ENCODE measurements at places on chromosomes 3 and 15. TPM values are rescaled to one million over a fixed set of nuclear protein-coding genes. Genes with fewer than 3 reads are reported as not detected.

DNA sequence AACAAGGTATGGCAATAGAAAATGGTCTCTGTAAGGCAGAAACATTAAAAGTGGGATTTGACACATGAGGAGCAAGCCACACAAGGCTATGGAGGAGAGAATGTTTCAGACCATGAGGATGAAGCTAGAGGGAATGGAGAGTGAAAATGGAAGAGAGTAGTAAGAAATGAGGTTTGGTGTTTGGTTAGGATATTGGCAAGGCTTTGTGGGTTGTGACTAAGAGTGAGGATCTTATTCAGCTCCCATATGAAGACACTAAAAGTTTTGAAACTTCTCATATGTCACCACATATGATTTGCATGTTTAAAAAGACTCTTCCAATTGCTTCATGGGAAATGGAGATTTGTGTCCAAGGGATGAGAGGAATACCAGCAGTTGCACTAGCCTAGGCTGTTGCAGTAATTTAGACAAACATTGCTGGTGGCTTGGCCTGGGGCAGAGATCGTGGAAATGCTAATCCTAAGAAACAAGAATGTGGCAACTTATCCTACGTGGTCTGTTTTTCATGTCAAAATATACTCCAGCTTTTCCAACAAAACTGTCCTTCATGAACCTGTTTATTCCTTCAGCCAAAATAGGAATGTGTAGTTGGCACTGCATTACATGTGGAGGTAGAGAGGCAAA lies 749.0 kb downstream of the PDCD6IP start:
- no peak overlapping the region for H3K4me3 ChIP-seq
- no peaks in the 10 kb centered on the region for H3K36me3 ChIP-seq
- no peak overlapping the region for H3K27ac ChIP-seq
- DNase-seq: no peak
- H3K27me3 ChIP-seq: peaks cover 8% of the 10 kb centered on the region
- no peaks in the 10 kb centered on the region for H3K4me1 ChIP-seq

- H3K36me3 ChIP-seq: no peaks in the 10 kb centered on the region
- no peaks in the 10 kb centered on the region for H3K4me1 ChIP-seq
- peaks cover 11% of the 10 kb centered on the region for H3K27me3 ChIP-seq
Observed at GRCh38 chr3:116678853-116679252, 30.7 kb upstream of the TUSC7 start.

- peak overlapping the region; percentile 1 for H3K27ac ChIP-seq
- no peaks in the 10 kb centered on the region for H3K36me3 ChIP-seq
- H3K4me1 ChIP-seq: peaks cover 38% of the 10 kb centered on the region
- peak overlapping the region; percentile 17 for H3K4me3 ChIP-seq
- peaks cover 28% of the 10 kb centered on the region for H3K27me3 ChIP-seq
- no peak for DNase-seq
Observed at GRCh38 chr3:116441652-116442051, 3.6 kb downstream of the LSAMP start.

DNA sequence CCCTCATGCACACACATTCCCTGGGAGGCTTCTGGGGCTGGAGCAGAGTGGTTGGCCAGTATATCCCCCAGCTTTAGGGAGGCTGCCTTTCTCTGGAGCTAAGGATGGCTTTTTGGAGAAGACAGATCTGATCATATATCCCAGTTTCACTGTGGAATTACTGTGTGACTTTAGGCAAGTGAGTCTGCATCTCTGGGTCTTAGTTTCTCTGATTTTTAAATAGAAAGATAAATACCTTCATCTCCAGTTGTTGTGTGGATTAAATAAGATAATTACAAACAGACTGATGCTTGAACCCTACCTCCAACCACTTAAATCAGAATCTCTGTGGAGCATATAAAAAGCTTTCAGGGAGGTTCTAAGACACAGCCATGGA lies 11.1 kb upstream of the WNT7A start:
- no peak for DNase-seq
- H3K4me3 ChIP-seq: no peak overlapping the region
- peaks cover 6% of the 10 kb centered on the region for H3K4me1 ChIP-seq
- peaks cover 58% of the 10 kb centered on the region for H3K27me3 ChIP-seq

GRCh38 chr3:62688050-62688449 lies 187.2 kb downstream of the CADPS start:
- no peak overlapping the region for H3K4me3 ChIP-seq
- H3K36me3 ChIP-seq: no peaks in the 10 kb centered on the region
- no peak overlapping the region for H3K27ac ChIP-seq
- H3K27me3 ChIP-seq: peaks cover 58% of the 10 kb centered on the region

- H3K27ac ChIP-seq: no peak overlapping the region
- no peak overlapping the region for H3K4me3 ChIP-seq
- no peak for DNase-seq
- no peaks in the 10 kb centered on the region for H3K27me3 ChIP-seq
- peaks cover 8% of the 10 kb centered on the region for H3K36me3 ChIP-seq
- H3K4me1 ChIP-seq: peaks cover 6% of the 10 kb centered on the region
Observed at GRCh38 chr3:150737874-150738679, 24.9 kb downstream of the SIAH2 start.

The ECE2 gene
- total RNA-seq: not detected

DNA sequence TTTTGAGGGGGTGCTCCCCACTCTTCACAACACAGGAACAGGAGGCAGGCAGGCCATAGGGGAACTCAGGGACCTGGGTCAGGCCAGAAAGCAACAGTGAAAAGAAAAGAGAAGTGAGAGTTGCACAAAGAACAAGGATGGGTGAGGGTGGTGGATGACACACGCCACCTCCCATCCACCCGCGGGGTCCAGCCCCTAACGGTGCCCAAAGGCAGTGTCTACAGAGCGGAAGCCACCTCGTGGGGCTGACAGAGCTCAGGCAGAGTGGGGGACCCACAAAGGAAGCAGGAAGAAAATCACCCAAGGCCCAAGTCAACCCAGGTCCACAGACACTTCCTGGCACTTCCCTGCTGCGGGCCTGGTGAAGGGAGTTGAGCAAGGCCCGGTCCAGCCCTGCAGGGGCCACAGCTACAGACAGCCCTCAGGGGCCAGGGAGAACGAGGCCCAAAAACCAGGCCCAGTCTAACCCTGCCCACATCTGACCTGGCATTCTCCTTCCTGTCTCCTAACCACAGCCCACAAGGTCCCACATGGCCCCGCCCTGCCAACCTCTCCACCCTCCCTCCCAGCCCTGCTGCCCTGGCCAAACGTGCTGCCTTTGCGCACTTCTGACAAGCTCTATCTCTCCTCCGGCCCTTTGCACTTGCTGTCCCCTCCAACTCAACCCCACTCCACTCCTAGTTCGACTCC lies 5.9 kb downstream of the NUP210 start:
- DNase-seq: no peak
- peaks cover 5% of the 10 kb centered on the region for H3K4me1 ChIP-seq
- H3K36me3 ChIP-seq: no peaks in the 10 kb centered on the region
- H3K27ac ChIP-seq: peak overlapping the region; percentile 6
- no peak overlapping the region for H3K4me3 ChIP-seq
- peaks cover 10% of the 10 kb centered on the region for H3K27me3 ChIP-seq

The RLBP1 gene
- not detected for total RNA-seq

DNA sequence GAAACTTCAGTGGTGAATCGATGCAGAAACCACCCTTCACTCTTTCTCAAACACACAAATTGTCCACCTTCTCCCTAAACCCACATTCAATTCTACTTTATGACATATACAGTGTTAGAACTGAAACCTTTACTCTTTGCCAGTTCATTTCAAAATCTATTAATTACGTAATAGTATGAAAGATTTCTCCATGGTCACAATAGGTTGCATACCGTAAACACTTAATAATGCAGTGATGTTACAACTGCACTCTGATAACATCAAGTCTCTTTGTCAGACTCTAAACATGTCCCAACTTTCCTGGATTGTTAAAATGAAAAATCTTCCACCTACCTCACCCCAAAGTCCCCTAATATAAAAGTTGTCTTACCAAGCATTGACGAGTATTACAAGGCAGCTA lies 111.8 kb upstream of the PROK2 start:
- H3K4me1 ChIP-seq: no peaks in the 10 kb centered on the region
- H3K27me3 ChIP-seq: peaks cover 21% of the 10 kb centered on the region
- no peak for DNase-seq

The TRANK1 gene
- 80.4 TPM for total RNA-seq

- no peak for DNase-seq
- no peaks in the 10 kb centered on the region for H3K27me3 ChIP-seq
- peaks cover 38% of the 10 kb centered on the region for H3K36me3 ChIP-seq
- no peaks in the 10 kb centered on the region for H3K4me1 ChIP-seq
- H3K4me3 ChIP-seq: no peak overlapping the region
Observed at GRCh38 chr3:138640537-138640936, 32.0 kb downstream of the FAIM start.

GRCh38 chr15:73330206-73331051 lies 38.3 kb downstream of the HCN4 start:
- H3K4me1 ChIP-seq: no peaks in the 10 kb centered on the region
- no peaks in the 10 kb centered on the region for H3K36me3 ChIP-seq
- no peaks in the 10 kb centered on the region for H3K27me3 ChIP-seq

DNA sequence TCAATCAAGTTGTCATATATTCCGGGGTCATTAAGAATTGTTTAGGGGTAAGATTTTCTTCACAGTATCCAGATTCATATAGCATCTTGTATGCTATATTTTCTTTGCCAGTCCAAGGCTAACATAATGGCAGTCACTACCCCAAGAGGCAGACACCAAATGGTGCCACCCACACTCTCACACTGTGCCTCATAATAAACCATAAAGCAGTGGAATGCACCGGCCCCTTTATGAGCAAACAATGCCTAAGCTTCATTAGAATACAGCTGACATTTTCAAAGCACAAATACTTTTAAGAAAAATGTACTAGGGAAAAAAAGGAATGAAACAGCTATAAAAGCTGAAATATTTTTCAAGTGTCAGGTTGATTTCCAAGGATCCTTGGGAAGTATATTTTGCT lies 121.6 kb downstream of the TFDP2 start:
- no peaks in the 10 kb centered on the region for H3K27me3 ChIP-seq
- peaks cover 5% of the 10 kb centered on the region for H3K36me3 ChIP-seq
- peaks cover 31% of the 10 kb centered on the region for H3K4me1 ChIP-seq
- H3K27ac ChIP-seq: peak overlapping the region; percentile 96

DNA sequence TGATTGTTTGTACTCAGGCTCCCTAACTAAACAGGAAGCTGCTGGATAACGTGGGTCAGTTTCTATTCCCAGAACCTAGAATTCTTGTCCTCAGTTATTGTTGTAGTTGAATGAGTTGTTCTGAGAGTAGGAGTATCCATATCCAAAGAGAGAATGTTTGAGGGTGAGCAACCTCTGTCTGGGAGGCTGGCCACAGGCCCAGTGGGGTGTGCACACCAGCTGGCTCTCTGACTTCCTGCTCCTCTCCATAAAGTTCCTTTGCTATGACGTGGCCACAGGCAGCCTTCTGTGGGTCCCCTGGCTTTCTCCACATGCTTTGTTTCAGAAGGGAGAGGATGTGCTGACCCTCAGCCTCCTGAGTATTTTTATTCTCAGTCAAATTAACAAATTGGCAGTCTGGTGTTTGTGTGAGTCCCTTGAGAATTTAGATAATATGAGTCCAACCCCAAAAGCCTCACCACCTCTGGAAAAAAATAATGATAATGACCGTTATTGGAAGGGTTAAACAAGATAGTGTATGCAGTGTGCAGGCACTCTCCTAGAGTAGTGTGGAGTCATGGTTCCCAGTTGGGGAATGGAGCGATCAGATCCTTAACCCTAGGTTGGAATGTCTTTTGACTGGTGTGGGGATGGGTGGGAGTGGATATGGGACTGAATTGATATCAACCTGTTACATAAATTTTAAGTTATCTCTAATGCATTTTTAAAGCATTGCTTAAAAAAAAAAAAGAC lies 47.6 kb upstream of the MED12L start:
- H3K4me3 ChIP-seq: no peak overlapping the region
- H3K27me3 ChIP-seq: no peaks in the 10 kb centered on the region
- no peak for DNase-seq
- peak overlapping the region; percentile 58 for H3K27ac ChIP-seq
- no peaks in the 10 kb centered on the region for H3K36me3 ChIP-seq
- peaks cover 7% of the 10 kb centered on the region for H3K4me1 ChIP-seq

GRCh38 chr3:107446706-107447105 lies 69.5 kb downstream of the CCDC54 start:
- no peak for DNase-seq
- H3K27me3 ChIP-seq: no peaks in the 10 kb centered on the region
- H3K36me3 ChIP-seq: no peaks in the 10 kb centered on the region
- no peaks in the 10 kb centered on the region for H3K4me1 ChIP-seq
- no peak overlapping the region for H3K27ac ChIP-seq
- no peak overlapping the region for H3K4me3 ChIP-seq

The ZCWPW2 gene
- total RNA-seq: 1.3 TPM

GRCh38 chr15:94127006-94127405 lies 104.4 kb upstream of the MCTP2 start:
- peaks cover 5% of the 10 kb centered on the region for H3K4me1 ChIP-seq
- H3K36me3 ChIP-seq: no peaks in the 10 kb centered on the region
- no peak for DNase-seq
- no peak overlapping the region for H3K27ac ChIP-seq
- peaks cover 57% of the 10 kb centered on the region for H3K27me3 ChIP-seq

DNA sequence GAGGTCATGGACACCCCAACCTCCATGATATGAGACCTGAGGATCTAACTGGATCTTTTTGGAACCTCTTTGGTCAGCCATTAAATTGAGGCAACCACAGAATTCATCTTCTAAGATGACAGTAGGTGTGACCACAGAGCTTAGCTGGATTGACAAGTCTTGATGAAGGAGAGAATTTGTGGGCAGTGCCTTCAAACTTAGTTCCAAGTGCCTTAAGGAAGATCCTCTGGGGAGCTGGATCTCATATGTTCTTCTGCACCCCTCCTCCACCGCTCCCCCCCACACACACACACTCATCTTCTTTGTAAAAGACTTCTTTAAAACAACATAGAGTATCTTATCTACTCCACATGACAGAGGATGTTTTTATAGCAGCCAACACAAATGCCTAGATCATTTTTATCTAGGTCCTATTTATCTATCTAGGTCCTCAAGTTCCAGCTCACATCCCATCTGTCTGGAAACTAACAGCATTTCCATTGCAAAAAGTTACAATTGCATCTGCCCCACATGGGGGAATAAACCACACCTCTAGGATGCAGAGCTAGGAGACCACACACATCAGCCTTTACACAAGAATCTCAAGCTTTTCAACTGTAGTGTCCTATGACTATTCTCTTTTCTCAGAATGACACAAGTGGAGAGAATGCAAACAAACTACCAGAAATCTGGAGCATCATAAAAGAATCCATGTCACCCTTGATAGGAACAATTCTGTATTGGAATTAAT lies 37.4 kb downstream of the WWTR1 start:
- peaks cover 4% of the 10 kb centered on the region for H3K36me3 ChIP-seq
- DNase-seq: no peak
- H3K4me3 ChIP-seq: no peak overlapping the region

DNA sequence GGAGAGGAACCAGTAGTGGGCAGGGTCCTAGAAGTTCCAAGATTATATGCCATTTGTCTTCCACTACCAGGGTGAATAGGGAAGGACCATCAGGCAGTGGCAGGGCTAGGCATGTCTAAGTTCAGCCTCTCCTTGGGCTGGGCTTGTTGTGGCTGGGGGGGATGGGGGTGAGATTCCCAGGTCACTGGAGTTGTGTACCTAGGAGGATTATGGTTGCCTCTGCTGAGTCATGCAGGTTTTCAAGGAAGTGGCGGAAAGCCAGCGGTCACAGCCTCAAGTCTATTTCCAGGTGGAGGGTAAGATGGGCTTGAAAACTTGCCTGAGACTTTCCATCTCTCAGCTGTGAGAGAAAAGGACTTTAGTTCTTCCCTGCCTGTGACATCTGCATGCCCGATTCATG lies 1407.1 kb downstream of the SI start:
- no peak overlapping the region for H3K27ac ChIP-seq
- H3K4me3 ChIP-seq: no peak overlapping the region
- DNase-seq: no peak
- H3K4me1 ChIP-seq: peaks cover 7% of the 10 kb centered on the region
- no peaks in the 10 kb centered on the region for H3K36me3 ChIP-seq
- no peaks in the 10 kb centered on the region for H3K27me3 ChIP-seq
